CD4-positive, alpha-beta T cell treated with Interleukin-1 beta for 1 hour (primary cell): ENCODE measurements at places on chromosomes 13 and 19.

GRCh38 chr13:99381766-99382165 lies 74.6 kb upstream of the GPR183 start:
- no peak for DNase-seq

GRCh38 chr19:14089662-14090508 lies 666 bp downstream of the SAMD1 start:
- DNase-seq = peak; percentile 44

DNA sequence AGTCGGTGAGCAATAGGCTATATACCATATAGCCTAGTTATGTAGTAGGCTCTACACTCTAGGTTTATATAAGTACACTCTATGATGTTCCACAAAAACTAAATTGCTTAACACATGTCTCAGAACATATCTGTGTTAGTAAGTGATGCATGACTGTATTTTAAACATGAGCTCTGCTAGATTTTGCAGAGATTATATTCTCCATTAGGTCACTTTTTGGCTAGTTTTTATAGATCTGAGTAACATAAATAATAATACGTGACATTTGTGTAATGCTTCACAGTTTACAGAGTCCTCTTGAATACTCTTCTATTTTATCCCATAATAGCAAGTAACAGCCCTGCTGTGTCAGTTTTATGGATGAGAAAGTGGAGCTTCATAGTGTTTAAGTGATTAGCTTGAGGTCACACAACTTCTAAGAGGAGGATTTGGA lies 47.8 kb downstream of the NDFIP2 start:
- DNase-seq = no peak

DNA sequence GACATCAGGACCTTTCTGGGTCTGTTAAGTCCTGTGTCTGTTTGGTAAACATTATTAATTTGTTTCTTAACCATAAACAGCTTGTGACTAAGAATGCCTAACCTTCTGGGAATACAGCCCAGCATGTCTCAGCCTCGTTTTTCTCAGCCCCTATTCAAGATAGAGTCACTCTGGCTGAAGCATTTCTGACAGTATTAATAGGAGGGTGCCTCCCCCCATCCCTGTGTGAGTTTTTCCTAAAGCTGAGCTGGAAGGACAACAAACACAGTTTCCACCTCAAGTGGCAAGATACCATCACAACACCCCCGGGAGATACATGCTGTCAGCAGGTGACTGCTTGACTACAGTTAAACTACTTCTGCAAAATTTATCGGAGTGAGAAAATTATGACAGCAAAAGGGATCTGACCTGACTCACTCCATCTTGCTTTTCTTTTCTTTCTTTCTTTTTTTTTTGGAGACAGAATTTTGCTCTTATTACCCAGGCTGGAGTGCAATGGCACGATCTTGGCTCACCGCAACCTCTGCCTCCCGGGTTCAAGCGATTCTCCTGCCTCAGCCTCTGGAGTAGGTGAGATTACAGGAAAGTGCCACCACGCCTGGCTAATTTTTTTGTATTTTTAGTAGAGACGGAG lies 59.3 kb upstream of the ABCC4 start:
- no peak for DNase-seq

DNA sequence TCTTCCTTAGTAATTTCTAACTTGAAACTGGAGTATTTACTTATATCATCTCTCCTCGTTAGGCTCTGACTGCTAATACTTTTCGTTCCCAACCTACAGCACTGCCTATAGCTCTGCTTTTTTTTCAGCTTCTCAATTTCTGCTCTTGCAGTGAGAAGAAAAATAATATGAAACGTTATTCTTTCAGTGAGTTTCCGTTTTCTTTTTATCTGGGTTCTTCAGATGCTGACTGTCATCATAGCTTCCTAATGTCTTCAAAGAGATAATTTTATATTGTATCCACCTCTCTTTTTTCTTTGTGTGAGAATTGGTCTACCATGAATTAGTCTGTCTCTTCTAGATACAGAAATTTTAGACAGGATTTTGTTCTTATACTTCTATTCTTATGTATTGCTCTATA lies 454.9 kb downstream of the LMO7 start:
- no peak for DNase-seq

DNA sequence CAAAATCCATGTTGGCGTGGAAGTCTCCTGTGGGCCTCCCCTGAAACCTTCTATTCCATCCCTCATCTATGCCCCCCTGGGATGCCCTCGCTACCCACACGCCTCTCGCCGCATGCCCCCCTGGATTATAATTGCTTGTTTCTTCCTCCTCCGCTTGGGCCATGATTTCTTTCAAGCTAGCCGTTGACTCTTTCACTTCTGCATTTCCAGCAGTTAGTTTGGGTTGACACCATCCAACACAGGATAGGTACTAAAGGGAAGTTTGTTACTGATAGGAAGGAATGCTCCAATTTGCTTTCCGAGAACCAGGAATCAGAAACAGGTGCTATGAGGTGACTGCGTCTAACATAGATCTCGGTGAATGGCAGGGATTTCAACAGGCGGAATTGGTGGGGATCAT lies 7.7 kb upstream of the SLC25A15 start:
- no peak for DNase-seq

GRCh38 chr19:30371960-30372824 lies at the start of gene ZNF536:
TSS of gene ZNF536 (plus strand) at chr19:30372384. CDS start at chr19:30443563, 71,179 bp downstream.
- DNase-seq = no peak

DNA sequence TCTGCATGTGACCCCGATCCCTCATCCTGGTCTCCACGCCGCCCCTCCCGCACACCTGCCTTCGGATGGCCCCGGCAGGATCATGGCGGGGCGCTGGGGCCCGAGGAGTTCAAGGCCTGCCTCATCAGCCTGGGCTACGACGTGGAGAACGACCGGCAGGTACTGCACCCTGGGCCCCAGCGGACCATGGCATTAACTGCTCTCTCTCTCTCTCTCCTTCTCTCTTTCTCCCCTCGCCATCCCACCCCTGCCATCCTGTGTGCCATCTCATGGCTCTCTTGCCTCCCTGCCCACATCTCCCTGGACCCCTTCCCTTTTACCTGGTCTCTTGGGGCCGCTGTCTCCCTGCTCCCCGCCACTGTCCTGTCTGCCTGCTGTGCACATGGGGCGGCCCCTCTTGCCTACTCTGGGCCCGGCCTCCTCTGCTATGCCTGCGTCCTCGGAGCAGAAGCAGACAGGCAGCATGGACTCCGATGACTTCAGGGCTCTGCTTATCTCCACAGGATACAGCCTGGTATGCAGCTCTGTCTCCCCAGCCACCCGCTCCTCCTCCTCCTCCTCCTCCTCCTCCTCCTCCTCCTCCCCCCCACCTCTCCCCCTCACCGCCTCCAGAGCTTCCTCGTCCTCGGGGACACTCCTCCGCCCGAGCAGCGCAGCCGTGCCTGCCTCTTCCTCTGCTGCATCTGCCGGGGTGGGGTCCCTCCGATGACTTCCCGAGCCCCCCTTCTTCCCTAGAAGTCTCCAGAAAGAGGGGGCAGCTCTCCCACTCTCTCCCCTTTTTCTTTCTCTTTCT lies 16.2 kb downstream of the CAPN12 start:
- DNase-seq = no peak

DNA sequence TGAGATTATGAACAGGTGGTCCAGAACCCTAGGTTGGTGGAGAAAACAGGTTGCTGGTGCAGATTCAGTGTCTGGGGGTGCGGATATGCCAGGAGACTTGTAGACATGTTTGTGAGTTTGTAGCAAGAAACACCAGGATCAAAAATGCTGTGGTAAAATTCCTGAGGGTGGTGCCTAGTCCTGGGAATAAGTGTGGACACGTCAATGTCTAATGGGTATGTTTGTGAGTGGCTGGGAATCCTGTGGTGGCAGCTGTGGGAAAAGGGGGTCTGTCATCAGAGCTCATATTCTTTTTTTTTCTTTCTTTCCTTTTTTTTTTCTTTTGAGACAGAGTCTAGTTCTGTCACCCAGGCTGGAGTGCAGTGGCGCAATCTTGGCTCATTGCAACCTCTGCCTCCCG lies 7.2 kb downstream of the ZNF708 start:
- no peak for DNase-seq

DNA sequence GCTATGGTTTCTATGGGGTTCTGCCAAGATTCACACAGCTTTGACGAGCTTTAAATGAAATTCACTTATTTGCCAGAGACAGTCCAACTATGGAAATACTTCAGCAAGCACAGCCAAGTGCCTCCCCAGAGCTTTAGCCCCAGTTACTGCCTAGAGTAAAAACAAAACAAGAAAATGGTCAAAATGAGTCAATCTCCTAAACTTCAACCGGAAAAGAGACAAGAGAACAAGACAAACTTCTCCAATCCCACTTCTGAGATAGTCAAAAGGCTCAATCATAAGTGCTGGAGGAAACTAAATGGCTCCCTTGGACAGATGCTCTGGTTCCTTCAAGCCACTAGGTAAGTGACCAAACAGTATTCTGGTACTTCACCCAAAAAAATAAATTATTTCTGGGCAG lies 65.8 kb downstream of the KATNAL1 start:
- DNase-seq = no peak

GRCh38 chr13:102495663-102496062 lies 93.8 kb upstream of the FGF14 start:
- no peak for DNase-seq

GRCh38 chr19:3644351-3645066 lies 17.9 kb upstream of the CACTIN start:
- no peak for DNase-seq

DNA sequence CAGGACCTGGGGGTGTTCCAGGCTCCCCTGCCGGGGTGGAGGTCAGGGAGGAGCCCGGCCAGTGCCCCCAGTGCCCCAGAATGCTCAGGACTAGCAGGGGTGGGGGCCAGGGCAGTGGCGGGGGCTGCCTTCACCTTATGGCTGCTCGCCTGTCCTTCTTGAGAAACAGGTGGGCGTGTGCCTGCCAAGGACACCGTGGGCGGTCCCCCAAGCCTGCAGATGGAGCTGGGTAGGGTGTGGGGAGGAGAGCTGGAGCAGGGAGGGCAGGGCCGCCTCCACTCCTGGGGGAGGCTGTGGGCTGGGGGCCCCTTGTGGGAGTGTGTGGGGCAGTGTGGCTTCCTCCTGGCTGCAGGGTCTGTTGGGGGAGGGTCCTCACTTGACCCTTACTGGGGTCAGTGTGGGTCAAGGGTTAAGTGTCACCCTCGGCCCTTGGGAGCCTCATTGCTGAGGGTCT lies 160.1 kb downstream of the KDM4B start:
- no peak for DNase-seq

GRCh38 chr19:21269813-21270212 lies 59.4 kb downstream of the ZNF708 start:
- no peak for DNase-seq

- no peak for DNase-seq
Observed at GRCh38 chr13:98752467-98753290, at the start of gene SLC15A1. TSS of gene SLC15A1 (minus strand) at chr13:98752672. CDS start at chr13:98752598, 74 bp downstream.

- DNase-seq = no peak
Observed at GRCh38 chr13:29676535-29676934, 81.0 kb upstream of the SLC7A1 start.

DNA sequence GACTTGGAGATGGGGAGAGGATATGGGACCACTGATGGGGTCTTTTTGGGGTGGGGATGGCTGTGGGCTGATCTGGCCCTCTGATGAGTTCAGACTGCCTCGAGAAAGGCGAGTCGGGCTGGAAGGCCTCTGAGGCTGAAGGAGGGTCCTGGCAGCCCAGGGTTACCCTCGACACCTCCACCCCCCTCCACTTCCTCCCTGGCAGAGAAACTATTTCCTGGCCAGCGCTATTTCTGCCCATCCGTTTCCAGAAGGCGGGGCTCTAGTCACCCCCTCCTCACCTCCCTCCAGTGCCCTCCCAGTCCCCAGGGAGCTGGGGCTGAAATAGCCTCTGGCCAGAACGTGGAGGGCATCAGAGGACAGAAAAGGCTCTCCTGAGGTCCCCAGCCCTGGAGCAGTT lies 9.7 kb downstream of the EXOC3L2 start:
- no peak for DNase-seq

DNA sequence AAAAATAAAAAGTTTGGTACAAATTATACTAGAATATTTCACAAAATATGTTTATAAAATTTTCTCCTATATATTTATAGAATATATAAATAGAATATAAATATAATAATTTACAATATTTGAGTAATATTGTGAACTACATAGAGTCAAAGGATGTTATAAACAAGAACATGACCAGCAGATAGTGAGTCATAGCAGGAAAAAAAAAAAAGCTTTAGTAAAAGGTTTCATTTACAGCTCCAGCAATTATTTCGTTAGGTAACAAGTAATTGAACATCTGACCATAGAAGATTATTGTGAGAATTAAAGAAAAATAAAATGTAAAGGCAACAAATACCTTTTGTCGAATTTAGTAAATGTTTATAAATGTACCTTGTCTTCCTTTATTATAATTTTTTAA lies 864.1 kb downstream of the PCDH17 start:
- no peak for DNase-seq

GRCh38 chr13:33167491-33167890 lies 118.1 kb downstream of the STARD13 start:
- no peak for DNase-seq

GRCh38 chr19:51754109-51754508 lies 2.4 kb upstream of the FPR1 start:
- DNase-seq = no peak

- DNase-seq = no peak
Observed at GRCh38 chr13:46359714-46360113, 27.3 kb downstream of the RUBCNL start.

- no peak for DNase-seq
Observed at GRCh38 chr19:1236576-1236975, 1.2 kb downstream of the CBARP start.

GRCh38 chr13:114043421-114044053 lies 69.7 kb upstream of the C13orf46 start:
- DNase-seq = no peak

GRCh38 chr19:45554481-45554880 lies 30.1 kb downstream of the OPA3 start:
- no peak for DNase-seq

DNA sequence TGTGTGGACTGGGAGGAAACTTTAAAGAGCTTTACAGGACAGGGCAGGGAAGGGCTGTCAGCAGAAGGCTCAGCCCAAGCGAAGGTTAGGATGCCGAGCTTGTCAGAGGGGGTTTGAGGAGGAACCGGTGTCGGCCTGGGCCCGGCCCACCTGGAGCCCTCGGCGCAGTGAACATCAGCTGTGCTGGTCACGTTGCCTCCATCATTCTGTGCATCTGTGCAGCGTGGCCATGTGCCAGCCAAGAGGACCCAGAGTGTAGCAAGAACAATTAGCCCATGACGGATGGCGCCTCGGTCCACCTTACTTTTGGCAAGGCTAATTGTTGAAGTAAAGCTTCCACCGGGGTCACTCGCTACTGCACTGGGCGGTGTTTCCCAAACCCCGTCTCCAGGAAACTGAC lies 161.4 kb downstream of the PTPRS start:
- no peak for DNase-seq
